ENCODE measurements at places on chromosomes 16 and 17.

- DNase-seq = no peak
These were observed 14.6 kb upstream of the TMEM92 start for GRCh38 chr17:50259477-50260324.

DNA sequence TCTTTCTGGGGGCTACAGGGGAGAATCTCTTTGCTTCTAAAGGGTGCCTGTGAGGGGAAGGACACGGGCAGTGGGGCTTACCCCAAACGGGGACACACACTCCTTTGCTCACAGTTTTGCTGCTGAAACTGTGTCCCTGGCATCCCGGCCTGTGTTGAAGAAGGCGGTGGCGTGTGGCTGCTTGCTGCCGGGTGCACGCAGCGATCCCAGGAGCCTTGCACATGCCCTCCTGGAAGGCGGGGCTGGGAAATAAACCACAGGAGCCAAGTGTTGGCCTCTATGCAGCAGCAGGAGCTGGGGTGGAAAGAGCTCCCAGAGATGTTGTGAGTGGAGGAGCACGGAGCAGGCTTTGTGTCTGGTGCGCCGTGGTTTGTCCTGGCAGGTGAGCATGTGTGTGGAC is 131.0 kb upstream of the CIBAR2 start:
- no peak for DNase-seq

- DNase-seq = no peak
These were observed 36.6 kb downstream of the MAF start for GRCh38 chr16:79563921-79564320.

DNA sequence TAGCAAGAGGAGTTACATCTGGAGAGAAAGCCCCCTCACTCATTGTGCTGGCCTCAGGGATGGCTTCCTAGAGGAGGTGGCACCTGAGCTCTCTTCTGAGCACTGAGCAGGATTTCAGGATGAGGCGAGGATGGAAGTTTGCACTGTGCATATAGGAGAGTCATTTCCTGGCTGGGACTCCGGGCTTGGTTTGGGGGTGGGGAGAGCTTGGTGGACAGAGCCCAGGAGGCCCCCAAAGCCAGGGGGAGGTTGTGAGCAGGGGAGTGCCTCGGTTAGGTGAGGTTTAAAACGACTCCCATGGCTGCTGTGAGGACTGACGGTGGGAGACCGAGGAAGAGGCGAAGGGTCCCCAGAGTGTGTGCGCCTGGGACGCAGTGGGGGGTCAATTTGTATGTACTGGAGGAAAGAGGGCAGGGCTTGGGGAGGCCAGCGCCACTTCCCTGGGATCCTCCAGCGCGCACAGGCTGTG is 1.2 kb downstream of the CAMKK1 start:
- DNase-seq = no peak

- no peak for DNase-seq
These were observed 50.6 kb downstream of the CREBBP start for GRCh38 chr16:3829631-3830536.

DNA sequence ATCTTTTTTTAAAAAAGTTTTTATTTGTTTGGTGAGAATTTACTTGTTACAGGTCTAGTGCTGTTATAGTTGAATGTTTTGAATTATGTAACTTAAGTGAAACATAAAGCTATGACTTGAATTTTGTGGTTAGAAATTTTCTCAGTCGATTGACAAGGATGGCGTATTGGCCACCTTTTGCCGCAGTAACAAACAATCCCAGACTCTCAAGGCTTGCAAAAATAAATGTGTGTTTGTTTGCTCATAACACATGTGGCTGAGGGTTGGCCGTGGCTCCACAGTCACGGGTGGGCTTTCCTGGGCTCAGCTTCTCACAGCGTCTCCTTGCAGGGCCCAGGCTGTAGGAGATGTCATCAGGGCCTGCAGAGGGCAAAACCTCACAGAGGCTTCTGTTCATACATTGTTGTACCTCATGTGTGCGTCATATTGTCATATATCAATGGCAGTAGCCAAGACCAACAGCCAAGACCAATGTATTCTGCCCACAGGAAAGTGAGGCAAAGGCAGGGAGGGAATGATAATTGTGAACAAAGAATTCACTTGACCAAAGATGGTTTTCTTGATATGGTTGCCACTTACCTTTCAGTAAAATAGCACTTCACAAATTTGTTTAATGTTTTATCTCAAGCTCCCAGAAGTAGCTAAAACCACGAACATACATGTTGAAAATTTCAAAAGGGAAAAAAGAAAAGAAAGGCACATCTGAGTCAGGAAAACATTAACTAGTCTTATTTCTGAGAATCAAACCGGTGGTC is 93.5 kb downstream of the WWOX start:
- DNase-seq = no peak

DNA sequence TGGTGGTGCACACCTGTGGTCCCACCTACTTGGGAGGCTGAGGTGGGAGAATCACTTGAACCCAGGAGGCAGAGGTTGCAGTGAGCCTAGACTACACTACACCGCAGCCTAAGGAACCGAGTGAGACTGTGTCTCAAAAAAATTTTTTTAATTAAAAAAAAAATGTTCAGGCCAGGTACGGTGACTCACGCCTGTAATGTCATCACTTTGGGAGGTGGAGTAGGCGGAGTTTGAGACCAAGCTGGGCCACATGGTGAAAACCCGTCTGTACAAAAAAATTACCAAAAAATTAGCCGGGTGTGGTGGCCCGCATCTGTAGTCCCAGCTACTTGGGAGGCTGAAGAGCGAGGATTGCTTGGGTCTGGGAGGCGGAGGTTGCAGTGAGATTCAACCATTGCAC is 3.6 kb upstream of the FAM222B start:
- no peak for DNase-seq

GRCh38 chr17:35052241-35052610 is 11.3 kb downstream of the RFFL start:
- no peak for DNase-seq

- DNase-seq = no peak
These were observed 398.8 kb downstream of the KIF2B start for GRCh38 chr17:54221499-54221898.

DNA sequence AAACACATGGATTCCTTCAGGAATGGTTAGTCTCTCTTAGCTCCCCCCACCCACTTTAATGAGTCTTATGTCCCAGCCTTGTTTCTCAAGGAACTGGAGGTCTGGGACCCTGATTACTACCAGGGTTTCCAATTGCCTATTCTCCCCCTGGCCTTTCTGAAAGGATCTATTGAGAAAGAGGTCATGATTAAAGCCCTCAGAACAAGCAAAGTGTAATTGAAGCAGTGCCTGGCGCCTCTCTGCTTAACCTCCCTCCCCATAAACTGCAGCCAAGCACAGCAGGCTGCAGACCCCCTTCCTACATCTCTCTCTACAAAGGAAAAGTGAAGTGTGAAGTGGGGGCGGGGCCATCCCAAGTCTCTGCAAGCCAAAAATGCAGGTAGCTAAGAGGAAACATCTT is 159.7 kb upstream of the CDH11 start:
- no peak for DNase-seq

DNA sequence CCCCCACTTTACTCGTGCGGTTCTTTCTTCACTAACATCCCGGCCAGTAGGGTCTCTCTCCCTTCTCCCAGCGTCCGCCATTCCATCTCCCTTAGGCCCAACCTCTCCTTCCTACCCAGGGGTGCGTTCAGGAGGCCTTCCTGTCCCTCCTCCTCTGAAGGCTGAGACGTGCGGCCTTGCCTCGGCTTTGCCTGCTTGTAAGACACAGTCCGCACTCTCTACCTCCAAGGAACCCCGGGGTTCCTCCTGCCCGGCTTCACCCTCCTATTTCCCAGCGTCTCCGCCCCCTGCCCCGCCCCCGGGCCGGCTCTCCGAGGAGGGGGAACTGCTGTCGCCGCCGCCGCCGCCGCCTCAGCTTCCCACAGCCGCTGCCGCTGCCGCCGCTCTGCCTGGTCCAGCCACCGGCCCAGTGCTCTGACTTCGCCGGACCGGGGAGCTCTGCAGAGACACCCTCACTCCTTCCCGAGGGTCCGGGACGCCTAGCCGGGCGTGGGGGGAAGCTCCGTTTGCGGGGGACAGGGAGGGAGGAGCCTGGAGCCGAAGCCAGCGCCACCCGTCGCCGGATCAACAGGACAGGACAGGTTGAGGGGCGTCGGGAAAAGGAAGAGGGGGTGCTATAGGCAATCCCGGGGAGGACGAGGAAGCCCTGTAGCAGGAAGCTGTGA is 1.2 kb upstream of the FGF11 start:
- no peak for DNase-seq

DNA sequence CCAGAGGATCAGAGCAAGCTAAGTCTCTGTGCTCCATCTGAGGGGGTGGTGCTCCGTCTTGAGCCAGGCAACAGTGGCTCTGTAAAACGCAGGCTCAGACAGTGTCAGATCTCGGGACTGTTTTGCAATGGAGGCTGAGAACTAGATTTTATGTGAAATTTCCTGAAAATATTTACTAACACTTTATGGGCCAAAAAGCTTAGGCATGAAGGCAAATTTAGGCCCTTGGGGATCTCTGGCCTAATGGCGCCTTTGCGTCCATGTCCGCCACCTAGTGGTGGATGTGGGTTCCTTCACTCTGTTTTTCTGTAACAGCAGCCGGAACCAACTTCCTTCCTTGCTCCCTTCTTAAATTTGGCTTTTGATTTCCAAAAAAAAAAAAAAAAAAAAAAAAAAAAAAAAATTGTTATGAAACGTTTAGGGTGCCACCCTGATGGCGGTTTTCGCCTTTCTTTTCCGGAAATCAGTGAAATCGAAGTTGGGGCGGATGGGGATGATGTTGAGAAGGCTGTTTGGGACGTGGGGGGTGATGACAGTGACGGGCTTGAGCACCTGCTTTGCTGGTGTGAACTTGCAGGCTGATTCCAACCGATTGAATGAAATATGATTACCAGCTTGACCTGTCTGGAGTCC is 14.0 kb upstream of the ELAC2 start:
- no peak for DNase-seq

DNA sequence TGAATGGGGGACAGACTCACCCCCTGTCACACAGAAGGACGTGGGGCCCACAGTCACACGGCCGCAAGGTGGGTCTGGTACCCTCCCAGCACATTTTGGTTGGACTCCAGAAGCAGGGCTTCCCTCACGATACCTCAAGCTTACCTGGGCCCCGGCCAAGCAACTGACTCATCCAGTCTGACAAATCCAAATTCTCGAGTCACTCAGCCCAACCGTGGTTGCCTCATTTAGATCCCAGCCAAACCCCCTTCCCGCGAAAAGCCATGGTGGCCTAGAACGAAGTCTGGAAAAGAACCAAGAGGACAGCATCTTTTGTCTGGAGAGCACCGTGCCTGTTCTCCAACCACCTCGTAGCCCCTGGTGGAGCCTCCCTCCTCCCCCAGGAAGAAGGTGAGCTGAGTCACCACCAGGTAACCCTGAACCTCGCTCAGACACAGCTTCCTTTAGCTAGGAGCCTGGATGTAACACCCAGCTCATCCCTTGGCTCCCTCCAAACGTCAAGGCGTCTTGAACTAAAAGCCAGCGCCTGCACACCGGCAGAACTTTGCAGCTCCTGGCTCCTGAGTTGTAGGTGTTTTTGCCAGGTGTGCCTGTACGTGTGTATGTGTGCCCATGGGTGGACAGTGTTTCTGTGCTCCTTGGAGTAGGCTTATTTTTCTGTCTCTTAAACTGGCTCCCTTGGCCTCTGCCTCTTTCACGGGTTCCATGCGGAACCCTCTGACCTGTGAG is 78.9 kb downstream of the CMIP start:
- DNase-seq = no peak

GRCh38 chr16:4570086-4570485 is 13.9 kb downstream of the C16orf96 start:
- no peak for DNase-seq

DNA sequence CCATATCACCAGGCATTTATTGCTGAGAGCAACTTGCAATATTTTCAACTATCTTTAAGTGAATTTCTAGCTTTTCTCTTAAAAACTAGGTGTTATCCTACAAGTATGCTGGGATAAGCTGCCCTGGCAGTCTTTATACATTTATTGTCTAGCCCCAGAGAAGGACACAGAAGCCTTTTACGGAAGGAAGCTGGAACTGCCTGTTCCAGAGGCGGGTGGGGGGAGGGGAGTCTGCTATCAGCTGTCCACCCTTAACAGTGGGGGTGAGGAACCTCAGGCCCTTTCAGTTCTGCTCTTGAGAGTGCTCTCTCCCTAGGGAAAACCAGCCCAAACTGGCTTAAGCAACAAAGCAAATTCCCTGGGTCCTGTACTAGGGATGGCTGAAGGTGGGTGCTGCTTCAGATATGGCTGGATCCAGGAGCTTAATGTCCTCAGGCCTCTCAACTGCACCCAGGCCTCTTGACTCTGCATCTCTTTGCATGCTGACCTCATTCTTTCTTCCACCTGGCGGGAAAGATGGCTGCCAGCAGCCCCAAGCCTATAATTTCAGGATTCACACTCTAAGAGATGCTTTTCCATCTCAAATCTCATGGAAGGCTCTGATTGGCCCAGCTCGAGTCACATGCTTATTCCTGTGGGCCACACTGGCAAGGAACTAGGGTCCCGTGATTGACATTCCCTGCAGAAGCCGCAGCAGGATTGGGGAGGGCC is 16.6 kb downstream of the NAGPA start:
- DNase-seq = no peak

DNA sequence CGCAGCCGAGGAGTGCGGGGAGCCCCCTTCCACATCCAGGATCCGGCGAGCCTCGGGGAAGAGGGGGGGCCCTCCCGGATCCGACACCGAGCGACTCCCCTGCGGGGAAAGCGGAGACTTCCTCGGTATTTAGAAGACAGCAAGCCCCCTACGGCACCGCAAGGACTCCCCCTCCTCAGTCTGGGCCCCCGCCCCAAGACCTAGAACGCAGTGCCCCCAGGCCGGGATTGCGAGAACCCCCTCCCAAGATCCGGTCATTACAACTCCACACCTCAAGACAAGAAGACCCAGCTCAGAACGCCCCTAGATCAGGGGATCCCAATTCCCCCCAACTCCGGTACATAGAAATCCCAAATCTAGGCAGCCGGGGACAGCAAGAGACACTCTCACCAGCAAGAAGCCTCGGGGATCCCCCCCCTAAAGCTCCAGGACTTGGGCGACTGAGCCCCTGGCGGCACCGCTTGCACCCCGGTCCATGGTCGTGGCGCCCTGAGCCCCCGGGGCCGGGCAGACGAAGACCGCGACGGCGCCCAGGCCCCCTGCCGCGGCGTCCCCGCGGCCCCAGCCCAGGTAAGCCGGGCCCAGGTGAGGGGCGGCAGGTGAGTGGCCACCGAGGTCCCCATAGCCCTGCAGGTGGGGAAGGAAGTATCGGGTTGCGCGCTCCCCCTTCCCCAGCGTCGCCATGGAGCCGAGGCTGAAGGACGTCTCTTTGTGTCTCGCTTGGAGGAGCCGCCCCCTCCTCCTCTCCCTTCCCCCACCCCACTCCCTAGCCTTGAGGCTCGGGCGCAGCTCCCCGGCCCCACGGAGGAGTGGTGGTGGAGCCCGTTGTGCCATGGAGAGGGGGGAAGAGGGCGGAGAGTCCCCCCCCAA is 641 bp downstream of the SBK1 start:
- DNase-seq = no peak

DNA sequence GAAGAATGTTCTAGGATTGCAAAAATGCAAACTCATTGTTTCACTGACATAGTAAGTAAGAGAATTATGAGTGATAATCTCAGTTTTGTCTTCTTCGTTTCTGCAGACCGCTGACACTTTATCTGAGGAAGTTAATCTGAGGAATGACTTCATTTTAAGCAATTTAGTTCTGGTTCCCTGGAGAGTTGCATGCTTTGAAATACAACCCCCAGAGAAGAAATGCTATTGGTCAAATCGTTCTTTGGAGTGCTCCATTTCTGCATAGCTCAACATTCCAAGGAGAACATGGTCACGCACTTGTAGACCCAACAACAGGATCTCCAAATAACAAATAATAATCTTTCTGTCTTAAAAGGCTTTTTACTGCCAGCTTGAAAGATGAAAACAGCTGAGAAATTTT is 427.1 kb downstream of the GRIN2A start:
- no peak for DNase-seq
